AG20443 (cell line): ENCODE measurements at places on chromosomes 6 and 20.
A peak's percentile ranks its signal among the peaks of the same experiment; 100 is the strongest.

GRCh38 chr20:53020834-53021233 lies 48.7 kb downstream of the TSHZ2 start:
- DNase-seq: no peak

DNA sequence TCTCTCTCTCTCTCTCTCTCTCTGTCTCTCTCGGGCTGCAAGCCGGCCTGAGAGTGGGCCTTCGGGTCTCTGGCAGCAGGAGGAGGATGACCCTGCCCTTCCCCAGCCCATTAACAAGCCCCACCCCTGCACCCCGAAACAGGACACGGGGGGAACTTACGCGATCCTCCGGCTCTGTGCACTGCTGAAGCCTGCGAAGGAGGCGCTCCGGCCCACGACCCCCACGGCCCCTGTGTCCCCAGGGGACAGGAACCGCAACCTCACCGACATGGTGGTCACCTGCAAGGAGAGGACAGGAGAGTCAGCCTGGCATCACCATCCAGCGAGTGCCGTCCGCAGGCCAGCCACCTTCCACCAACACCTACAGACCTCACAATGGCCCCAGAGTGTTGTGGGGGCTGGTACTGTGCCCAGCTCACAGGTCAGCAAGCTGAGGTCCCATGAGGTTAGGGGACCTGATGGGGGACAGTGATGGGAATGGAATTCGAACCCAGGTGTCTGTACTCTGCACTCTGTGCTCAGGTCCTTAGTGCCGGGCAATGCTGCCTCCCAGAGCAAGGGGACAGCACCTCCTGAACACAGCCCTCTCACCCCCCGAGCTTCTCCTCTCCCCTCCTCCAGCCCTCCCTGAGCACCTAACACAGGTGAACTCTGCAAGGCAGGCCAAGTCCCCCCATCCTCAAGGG lies 60.6 kb downstream of the RIPOR3 start:
- no peak for DNase-seq

- DNase-seq: no peak
Observed at GRCh38 chr6:163474581-163474980, 60.1 kb downstream of the QKI start.

GRCh38 chr20:17678295-17678694 lies 3.7 kb downstream of the RRBP1 start:
- no peak for DNase-seq

DNA sequence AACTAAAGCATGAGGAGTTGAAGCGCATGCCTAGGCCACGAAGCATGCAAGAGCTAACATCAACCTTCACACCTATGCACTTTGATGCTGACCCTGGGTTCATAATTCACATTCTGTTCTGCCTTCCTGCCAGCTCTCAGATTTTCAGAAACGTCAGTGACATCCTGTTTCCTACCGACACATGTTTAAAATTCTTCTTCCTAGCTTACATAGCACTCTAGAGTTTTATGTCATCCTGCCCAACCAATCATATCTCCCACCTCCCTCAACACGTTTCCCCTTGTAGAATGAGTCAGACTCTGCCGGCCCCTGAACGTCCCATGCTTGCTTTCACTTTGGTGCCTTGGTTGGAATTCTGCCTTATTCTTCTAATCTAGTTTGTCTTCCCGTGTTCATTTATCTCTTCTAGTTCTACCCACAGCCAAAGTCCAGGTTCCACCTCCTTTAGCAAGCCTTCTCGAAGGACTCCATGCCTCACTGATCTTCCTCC lies 97.2 kb upstream of the MAP7 start:
- DNase-seq: peak; percentile 62

DNA sequence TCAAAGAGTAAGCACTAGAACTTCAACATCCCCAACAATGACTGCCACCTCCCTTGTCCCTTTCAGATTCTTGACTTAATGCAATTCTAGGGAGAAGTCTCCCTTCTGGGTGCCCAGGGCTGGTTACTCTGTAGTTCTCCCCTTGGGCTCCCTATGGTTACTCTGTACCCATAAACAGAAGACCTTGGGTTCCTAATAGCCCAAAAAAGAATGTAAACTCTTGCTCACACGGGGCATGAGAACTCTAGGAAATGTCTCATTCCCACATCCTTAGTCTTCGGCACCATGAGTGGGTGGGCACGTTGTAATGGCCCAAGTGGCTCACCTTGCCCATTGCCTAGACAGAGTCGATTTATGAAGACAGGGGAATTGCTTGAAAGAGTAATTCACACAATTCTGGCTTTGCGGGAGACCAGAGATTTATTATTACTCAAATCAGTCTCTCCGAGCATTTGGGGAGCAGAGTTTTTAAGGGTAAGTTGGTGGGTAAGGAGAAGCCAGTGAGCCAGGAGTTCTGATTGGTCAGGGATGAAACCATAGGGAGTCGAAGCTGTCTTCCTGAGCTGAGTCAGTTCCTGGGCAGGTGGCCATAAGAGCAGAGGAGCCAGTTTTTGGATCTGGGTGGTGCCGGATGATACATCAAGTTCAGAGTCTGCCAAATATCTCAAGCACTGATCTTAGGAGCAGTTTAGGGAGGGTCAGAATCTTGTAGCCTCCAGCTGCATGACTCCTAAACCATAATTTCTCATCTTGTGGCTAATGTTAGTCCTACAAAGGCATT lies 61.2 kb upstream of the SIRPG start:
- DNase-seq: peak; percentile 86

DNA sequence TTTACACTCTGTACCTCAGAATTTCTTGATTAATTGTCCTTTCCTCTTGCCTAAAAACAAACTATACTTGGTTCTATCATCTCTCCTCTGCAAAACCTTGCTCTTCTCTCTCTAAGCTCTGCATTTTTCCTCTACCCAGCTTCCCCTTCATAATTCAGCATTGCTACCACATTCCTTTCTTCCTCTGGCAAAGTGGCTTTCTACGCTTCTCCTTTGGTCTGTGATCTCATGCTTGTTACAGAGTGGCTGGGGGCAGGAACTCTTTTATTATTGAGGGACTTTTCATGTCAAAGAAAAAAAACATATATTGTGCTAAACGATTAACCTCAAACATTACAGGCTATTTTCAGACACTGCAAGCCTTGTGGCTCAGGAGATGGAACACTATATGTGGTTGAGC lies 333.3 kb upstream of the KCNQ5 start:
- DNase-seq: no peak

- DNase-seq: no peak
Observed at GRCh38 chr20:14881518-14881917, 544.1 kb upstream of the FLRT3 start.

GRCh38 chr20:46638134-46638897 lies 12.9 kb downstream of the SLC13A3 start:
- DNase-seq: no peak

DNA sequence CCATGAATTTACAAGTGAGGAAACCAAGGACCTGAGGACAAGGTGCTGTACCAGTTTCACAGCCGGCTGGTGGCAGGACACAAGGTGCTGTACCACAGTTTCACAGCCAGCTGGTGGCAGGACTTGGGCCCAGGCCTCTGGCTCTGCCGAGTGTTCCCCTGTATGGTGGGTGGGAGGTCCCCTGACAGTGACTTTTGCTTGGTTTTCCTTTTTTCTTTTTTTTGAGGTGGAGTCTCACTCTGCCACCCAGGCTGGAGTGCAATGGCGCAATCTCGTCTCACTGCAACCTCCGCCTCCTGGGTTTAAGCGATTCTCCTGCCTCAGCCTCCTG lies 212.4 kb downstream of the LY86 start:
- no peak for DNase-seq

GRCh38 chr6:74519163-74519562 lies 686.7 kb downstream of the COL12A1 start:
- DNase-seq: peak; percentile 42

GRCh38 chr20:10584371-10584770 lies 89.4 kb downstream of the JAG1 start:
- DNase-seq: no peak

DNA sequence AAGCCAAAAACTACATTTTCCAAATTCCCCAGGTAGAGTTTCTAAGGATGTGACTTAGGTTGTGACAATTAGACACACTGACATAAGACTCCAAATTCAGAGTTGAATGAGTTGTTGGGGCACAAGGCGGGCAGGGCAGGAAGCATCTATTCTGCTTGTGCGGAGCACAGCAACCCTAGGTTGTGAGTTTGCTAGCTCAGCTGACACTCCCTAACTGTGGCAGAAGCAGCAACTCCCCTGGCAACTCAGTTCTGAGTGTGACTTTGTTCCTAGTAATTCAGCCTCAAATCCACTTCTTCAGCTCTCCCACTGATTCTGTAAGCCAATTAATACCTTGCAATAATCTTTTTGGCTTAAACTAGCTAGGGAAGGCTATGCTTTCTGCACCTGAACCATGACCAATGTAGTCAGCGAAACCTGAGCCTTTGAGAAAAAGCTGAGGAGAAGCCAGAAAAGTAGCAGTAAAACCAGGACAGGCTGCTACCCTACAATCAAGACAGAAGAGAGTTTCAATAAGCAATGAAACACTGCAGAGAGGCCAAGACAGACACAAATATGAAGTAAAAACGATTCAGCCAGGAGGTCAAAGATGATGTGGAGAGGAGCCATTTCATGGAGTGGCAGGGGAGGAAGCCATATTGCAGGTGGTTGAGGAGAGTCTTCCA lies 30.0 kb upstream of the PAQR8 start:
- DNase-seq: no peak
